ENCODE measurements at places on chromosomes 16 and 17.

DNA sequence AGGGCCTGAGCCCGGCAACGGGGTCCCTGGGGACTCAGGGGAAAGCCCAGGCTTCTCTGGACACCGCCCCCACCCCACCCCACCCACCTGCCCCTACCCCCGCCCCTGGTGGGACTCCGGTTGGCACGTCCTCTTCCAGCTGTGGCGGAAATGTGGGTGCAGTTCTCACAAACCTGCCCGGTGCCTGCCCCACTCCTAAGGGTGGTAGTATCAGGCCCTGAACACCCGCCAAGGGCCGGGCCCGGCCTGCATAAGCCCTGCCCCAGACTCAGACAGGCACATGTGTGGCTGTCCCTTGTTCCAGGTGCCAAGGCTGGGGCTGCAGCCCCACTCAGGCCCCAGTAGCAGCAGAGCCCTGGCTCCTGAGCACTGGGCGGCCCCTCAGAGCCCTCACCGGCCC, 58.1 kb downstream of the ACTG1 start:
- DNase-seq = no peak

GRCh38 chr16:88634141-88634993, 4.0 kb upstream of the IL17C start:
- peak; percentile 42 for DNase-seq

- DNase-seq = no peak
Observed at GRCh38 chr17:56577190-56577842, 16.2 kb upstream of the NOG start.

DNA sequence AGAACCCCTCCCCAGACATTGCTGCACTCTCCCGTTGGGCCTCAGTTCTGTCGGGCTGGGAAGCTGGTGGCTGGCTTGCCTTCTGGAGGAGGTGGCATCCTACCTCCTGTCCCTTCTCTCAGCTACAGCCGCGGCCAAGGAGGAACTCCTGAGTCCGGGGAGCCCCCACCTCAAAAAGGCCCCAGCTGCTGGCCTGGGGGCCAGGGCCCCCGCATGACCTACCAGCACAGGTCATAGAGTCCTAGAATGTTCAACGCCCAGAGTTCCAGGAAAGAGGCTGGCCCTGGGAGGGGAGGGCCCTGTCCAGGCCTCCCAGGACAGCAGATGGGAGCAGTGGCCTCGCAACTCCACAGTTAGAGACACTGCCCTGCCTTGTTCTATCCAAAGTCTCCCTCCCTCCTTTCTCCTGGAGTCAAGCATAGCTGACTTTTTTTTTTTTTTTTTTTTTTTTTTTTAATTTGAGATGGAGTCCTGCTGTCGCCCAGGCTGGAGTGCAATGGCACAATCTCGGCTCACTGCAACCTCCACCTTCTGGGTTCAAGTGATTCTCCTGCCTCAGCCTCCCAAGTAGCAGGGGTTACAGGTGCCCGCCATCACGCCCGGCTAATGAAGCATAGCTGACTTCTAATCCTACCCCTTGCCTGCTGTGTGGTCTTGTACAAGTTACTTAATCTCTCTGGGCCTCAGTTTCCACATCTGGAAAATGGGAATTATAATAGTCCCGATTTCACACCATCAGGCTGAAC, 7.1 kb downstream of the CARHSP1 start:
- DNase-seq = no peak

- no peak for DNase-seq
Observed at GRCh38 chr16:14502256-14502875, 127.7 kb downstream of the PARN start.

- no peak for DNase-seq
Observed at GRCh38 chr16:24217461-24217860, 38.7 kb upstream of the CACNG3 start.

DNA sequence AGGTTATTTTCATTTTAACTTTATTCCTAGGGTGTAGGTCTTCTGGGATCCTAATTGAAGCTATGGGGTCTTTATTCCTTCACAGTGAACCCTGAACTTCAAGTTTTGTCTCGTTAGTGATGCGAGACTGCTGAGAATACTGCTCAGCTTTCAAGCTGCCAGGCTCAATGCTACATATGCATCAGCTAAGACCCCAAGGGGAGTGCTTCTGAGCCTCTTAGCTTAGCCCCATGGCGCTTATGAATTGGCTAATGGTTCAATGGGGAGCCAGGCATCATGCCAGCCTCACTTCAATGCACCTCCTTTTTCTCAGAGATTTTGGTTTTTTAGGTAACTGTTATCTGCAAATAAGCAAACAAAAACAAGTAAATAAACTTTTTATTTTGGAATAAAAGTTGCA, 94.1 kb upstream of the SIAH1 start:
- no peak for DNase-seq

DNA sequence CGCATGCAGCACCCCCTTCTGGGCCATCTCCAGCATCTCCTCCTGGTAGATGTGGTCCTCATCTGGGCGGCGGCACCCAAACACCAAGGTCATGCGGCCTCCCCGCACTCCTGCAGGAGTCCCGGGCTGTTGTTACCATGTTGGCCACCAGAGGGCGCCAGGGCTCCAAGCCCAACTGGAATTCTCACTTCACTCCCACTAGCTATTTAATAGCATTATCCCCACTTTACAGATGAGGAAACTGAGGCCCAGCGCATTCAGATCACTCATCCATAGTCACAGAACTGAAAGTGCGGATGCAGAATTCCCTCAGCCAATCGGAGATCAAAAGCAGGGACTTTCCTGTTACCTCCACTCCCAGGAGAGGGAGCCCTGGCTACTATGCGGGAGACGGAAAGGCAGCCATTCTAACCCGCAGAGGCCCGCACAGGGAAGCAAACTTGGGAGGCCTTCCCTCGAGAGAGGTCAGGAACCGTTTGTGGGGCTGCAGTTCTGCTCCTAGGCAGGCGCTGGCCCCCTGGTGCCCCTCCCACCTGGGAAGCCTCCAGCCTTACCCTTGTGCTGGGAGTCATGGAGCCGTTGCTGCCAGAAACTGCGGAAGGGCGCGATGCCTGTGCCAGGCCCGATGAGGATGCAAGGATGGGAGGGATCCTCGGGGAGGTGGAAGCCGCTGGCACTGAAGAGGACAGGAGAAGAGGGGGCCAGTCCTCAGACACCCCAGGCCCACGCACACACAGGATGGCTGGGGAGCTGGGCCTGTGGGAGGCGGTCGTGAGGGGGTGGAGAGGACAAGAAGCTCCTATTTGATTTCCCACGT, 40.1 kb downstream of the NOS2 start:
- DNase-seq = peak; percentile 54

GRCh38 chr16:87698676-87699199, 67.0 kb downstream of the KLHDC4 start:
- DNase-seq = no peak

- DNase-seq = no peak
Observed at GRCh38 chr17:49404361-49404760, 10.3 kb downstream of the PHB1 start.

- DNase-seq = no peak
Observed at GRCh38 chr17:10803350-10803749, 549 bp downstream of the TMEM238L start.

DNA sequence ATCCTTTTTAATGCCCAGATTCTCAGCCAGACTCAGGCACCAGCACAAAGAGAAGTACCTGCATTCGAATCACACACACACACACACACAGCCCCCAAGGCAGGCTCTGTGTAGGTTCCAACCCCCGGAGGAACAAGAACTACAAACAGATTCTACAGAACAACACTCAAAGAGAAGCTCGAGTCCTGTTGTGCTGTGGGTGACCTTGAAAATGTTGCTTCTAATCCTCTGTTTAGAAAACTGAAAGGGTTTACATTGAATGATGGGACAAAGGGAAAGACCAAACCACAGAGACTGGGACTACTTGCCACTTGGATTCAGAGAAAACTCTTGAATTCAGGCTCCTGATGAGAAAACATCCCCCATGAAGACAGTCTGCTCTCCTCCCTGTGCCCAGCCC, 568.8 kb upstream of the C16orf82 start:
- DNase-seq = no peak

- DNase-seq = no peak
Observed at GRCh38 chr16:49578435-49579024, 204.9 kb downstream of the C16orf78 start.

DNA sequence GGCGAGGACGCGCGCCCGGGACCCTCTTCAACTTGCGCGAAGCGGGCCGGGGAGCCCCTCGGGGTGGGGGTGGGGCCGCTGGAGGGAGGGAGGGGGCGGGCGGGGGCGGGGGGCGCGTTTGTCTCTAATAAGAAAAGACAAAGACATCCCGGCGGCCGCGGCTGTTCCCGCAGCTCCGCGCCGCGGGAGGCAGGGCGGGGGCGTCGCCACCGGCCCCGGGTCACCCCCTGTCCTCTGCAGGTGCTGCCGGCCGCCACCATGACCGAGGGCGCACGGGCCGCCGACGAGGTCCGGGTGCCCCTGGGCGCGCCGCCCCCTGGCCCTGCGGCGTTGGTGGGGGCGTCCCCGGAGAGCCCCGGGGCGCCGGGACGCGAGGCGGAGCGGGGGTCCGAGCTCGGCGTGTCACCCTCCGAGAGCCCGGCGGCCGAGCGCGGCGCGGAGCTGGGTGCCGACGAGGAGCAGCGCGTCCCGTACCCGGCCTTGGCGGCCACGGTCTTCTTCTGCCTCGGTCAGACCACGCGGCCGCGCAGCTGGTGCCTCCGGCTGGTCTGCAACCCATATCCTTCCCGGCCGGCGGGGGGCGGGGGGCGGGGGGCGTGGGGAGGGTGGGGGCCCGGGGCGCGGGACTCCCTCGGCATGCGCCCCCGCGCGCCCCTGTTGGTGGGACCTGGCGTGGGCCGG, 714 bp downstream of the CACNA1H start:
- no peak for DNase-seq

DNA sequence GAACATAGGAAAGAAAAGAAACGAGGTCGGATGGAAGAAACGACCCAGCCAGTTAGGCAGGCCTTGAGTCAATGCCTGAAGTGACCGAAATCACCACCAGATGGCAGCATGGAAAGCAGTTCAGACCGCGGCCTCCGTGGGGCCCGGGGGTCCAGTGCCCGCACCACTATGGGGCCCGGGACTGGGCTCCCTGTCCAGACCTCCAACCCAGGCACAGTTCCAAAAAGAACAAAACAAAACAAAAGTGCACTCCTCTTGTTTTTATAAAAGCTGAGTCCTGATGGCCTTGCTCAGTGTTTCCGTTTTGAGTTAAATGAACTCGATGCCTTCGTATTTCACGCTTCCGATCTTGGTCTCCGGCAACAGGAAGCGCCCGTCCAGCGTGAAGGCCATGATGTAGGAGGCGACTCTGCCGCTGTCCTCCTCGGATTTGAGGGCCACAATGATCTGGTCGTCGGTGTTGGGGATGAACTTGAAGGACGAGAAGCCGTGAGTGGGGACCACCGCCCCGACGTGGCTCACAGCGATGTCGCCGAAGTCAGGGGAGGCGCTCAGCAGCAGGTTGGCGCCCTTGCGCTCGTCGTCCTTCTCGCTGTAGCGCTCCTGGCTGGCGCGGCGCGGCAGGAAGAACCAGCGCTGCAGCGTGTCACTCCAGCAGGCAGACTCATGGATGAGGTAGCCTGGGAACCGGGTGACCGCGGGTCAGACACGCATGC, 13.7 kb upstream of the LGALS3BP start:
- DNase-seq = peak; percentile 41

DNA sequence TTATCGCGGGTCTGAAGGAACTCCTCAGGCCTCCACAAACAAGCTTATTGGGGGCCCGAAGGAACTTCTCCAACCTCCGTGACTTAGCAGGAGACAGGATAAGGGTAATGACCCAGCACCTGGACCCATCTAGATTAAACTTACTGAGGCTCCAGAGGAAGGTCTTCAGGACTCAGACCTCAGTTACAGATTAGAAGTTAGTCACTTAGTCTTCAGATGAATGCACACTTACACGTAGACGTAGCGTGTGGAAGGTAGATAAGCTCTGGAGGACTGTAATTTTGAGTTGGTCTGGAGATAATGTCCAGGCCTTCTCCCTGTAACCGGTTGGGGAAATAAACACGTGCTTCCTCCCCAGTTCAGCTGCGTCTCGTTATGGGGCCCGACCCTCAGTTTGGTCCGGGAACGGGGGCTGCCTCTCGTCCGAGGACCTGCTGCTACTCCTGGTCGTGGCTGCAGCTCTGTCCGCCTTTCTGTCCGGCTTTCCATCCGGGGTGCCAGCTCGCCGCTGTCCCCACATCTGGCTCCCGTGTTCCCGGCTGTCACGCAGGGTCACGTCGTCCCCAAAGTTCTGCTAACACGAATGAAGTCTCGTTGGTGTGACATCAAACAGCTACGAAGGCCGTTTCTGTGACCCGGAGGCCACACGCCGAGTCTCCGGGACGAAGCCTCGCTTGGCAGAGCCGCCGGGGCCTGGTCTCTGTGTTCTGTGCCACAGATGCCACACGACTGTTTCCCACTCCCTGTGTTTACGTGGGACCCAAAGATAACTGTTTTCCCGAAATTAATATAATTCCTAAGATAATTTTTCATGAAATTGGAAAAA, 11.8 kb upstream of the SECTM1 start:
- DNase-seq = no peak

- no peak for DNase-seq
Observed at GRCh38 chr17:78785011-78785662, 3.1 kb upstream of the CYTH1 start.

GRCh38 chr17:27848931-27849330, 44.2 kb downstream of the LYRM9 start:
- no peak for DNase-seq

GRCh38 chr16:22912654-22913053, 98.7 kb downstream of the HS3ST2 start:
- DNase-seq = no peak

- no peak for DNase-seq
Observed at GRCh38 chr17:17913695-17914332, 58.4 kb downstream of the TOM1L2 start.

DNA sequence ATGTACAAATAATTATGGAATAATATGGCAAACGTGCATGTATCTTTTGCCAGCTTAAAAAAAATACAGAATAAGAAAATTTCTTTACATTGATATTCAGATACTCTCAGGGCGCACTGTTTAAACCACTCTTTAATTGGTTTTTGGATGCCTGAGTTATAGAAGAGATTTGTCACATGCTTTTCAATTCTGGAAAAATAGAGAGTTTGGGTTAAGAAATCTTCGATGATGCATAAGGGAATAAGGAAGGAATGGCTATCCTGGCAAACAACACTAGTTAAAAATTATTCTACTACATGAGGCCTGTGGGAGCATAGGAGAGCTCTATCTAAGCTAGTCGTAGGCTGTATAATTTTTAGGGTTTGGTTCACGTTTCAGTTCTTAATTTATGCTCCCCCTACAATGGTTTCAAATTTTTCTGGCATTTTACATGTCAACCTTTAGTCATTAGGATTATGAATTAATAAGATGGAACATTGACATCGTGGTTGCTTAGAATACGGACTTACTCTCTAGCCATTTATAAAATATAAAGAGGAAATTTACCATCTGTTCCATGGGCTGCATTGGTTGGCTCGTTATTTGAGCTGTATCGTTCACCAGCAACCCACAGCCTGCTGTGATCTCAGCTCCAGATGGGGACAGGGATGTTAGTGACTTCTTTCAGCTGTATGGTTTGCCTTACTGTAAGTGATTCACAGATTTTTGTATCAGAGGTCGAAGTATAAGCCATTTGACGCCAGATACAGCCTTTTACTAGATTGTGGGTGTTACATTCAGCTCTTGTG, 15.9 kb downstream of the NARF start:
- no peak for DNase-seq

- DNase-seq = no peak
Observed at GRCh38 chr16:48619547-48619946, 9.6 kb upstream of the N4BP1 start.

DNA sequence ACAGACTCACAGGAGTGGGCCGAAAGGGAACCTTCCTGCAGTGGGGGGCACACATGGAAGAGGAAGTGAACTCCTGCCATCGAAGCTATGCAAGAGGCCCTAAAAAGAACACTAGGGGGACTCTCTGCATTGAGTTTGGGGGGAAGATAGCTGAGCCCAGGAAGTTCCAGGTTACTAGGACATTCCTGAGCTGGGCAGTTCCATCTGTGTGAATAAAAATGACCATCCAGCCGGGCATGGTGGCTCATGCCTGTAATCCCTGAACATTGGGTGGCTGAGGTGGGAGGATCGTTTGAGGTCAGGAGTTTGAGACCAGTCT, 211.8 kb downstream of the ZNF423 start:
- DNase-seq = no peak
